Body of pancreas (tissue), 4 donors: ENCODE measurements at places on chromosomes 13 and 19.

DNA sequence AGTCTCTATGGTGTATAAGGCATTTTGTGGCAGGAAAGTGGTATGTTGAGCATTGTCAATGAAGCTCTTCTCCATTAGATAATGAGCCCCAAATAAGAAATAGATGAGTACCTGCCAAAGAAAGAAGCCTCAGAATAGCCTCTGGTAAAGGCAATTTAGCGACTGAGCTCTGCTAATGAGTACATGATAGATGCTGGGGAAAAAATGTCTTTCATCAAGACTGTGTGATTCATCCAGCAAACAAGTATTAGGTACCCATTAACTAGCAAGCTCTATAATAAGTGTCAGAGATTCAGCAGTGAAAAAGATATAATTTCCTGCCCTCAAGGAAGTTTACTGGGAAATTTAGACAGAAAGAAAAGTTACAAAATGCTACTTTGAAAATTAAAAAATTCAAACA is 294.6 kb downstream of the ITGBL1 start:
- no peak for DNase-seq

GRCh38 chr19:24040621-24041020 is 46.4 kb upstream of the ZNF254 start:
- no peak for DNase-seq

- DNase-seq, result peak; percentile 19
Measured at GRCh38 chr13:39676315-39676876, 20.9 kb downstream of the COG6 start.

GRCh38 chr13:94947392-94947791 is 235.0 kb upstream of the SOX21 start:
- DNase-seq, result no peak

- DNase-seq, result no peak
Measured at GRCh38 chr19:15014579-15014978, 34.7 kb upstream of the CASP14 start.

- no peak for DNase-seq
Measured at GRCh38 chr13:81017513-81018152, 676.7 kb upstream of the SPRY2 start.

DNA sequence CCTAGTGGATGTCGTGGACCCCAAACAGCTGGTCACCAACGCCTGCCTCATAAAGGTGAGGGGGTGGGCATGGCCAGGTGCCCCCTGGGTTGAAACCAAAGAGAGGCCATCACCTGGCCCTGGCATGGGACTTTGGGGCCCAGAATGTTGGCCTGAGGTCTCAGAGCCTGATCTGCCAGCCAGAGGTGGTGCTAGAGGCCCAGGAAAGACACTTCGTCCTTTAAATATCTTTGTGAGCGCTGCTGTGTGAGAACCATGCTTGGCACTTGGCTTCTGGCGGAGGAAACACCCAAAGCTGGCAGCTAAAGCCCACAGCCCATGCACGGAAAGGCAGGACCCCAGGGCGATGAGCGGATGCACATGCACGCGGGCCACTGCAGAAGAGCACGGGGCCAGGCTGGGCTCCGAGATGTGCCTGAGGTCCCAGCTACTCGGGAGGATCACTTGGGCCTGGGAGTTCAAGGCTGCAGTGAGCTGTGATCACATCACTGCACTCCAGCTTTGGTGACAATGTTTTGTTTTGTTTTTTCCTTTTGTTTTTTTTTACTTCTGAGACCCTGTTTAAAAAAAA is 4.3 kb upstream of the ADM5 start:
- DNase-seq, result no peak

GRCh38 chr13:40564342-40565001 is 102.0 kb downstream of the FOXO1 start:
- no peak for DNase-seq

DNA sequence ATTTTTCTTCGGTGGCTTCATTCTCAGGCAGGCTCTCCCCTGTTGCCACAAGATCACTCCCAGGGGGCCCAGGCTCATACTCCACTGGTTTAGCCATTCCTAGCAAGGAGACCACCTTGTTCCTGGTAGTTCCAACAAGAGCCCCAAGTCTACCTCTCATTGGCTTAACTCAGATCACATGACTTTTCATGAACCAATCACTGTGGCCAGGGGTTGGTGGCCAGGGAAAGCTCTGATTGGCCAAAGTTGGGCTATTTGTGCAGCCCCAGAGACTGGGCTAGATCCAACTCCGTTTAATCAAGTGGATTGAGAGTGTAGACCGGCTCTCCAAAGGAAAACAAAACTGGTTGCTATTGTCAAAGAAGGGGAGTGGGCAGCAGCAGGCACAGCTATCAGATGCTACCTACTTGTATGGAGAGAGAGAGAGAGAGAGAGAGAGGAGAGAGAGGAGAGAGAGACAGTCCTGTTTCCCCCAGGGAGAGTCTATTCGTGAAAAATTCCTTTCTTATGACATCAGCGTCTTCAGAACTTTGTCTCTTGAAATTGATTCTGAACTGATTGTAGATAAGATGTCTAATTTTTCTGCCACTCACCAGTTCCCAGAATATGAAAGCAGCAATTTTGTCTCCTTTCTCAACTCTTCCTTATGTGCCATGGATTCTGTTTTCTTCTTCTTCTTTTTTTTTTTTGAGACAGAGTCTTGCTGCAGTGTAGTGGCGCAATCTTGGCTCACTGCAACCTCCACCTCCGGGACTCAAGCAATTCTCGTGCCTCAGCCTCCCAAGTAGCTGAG is 5.9 kb downstream of the CEACAM19 start:
- no peak for DNase-seq

- no peak for DNase-seq
Measured at GRCh38 chr13:25241007-25241406, 46.3 kb downstream of the MTMR6 start.

DNA sequence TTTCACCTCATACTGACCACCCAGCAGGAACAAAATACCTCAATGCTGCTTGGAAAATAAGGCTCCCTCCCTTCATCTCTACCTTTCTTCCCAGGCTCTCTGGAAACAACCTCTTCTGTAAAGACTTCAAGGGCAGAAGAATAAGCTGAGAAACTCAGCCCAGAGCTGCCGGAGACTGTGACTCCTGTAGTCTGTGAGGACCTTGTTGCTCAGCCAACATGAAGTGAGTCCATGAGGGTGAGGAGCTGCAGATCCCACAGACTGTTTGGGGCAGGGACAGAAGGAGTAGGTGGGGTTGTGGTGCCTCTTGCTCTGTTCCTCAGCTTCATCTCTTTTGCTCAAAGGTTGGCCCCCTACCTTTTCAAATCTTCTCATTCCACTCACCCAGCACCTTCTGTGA is 7.8 kb downstream of the LILRA5 start:
- DNase-seq, result no peak

GRCh38 chr19:46823049-46823448 is 27.6 kb downstream of the AP2S1 start:
- DNase-seq, result no peak

GRCh38 chr13:51235186-51235585 is 13.0 kb downstream of the FAM124A start:
- DNase-seq, result no peak

- DNase-seq, result no peak
Measured at GRCh38 chr19:51181377-51181912, 39.3 kb downstream of the SIGLEC7 start.

DNA sequence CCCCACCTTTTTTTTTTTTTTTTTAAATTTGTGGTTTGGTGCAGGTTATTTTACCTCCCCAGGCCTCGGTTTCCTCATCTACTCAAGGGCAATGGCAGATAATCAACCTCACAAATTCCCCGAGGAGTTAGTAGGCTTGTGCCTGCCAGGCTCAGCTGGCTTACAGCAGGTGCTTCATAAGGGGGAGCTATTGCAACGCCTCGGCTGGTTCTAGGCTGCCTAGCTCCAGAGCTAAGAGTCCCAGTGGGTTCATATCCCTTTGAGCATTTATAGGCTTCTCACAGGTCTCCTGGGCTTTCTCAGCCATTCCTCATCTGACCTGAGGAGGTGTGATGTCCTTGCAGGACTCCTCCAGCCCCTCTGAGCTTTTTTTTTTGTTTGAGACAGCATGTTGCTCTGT is 10.6 kb downstream of the BCKDHA start:
- DNase-seq, result no peak

DNA sequence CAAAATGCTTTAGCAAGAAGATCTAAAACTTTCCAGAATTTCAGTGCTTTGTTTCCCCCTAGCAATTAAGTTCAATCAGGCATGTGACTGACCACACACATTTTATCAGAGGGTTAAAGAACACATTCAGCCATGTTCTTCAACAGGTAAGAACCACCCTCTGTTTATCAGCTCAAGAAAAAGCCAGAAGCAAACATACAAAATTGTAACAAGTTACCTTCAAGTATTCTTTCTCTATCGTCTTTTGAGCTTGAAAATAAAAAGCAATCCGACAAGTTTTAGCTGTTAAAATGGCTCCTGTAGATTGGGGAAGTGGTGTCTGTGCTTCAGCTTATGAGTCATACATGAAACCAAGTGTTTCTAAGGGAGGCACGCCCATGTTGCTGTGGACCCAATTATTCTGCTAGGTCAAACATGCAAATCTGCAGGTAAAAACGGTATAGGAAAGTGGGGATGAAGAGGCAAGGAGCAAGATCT is at the start of gene ELF1:
ELF1 (minus strand) TSS at position 306 of the 477 bp plus-strand sequence. CDS start 37,262 bp downstream, outside the sequence.
- peak; percentile 74 for DNase-seq

- DNase-seq, result no peak
Measured at GRCh38 chr13:101880581-101880980, 428.1 kb downstream of the ITGBL1 start.

DNA sequence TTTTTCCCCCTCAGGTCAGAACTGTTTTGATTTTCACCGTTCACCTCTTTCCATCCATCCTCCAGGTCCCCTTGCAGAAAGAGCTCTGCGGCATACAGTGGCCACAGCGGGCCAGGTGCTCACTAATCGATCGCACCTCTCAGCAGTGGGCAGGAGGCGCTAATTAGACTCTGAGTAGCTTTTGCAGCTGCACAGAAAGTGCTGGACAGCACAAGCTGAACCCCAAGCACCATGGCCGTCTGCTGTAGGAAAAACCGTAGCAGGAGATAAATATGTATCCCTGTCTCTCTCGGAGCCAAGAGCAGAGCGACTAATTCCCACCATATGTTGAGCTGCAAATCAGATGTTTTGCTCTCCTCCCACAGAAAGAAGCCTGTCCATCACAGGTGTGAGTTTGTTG is 54.4 kb downstream of the PEX11G start:
- DNase-seq, result no peak

- DNase-seq, result no peak
Measured at GRCh38 chr19:275958-276646, 15.1 kb downstream of the PLPP2 start.

DNA sequence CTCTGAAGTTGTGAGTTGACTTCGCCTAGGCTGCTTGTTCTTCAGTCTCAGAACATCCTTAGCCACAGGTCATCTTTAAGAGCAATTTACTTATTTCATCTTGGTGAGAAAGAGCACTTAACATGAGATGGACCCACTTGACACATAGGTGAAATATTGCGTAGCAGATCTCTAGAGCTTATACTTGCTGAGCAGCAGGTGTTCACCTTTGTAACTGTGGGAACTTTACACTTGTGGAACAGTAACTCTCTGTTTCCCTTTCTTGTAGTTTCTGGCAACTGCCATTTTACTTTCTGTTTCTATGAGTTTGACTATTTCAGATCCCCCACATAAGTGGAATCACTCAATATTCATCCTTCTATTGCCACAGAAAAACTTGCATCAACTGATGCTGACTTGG is 95.7 kb downstream of the SLC10A2 start:
- no peak for DNase-seq

DNA sequence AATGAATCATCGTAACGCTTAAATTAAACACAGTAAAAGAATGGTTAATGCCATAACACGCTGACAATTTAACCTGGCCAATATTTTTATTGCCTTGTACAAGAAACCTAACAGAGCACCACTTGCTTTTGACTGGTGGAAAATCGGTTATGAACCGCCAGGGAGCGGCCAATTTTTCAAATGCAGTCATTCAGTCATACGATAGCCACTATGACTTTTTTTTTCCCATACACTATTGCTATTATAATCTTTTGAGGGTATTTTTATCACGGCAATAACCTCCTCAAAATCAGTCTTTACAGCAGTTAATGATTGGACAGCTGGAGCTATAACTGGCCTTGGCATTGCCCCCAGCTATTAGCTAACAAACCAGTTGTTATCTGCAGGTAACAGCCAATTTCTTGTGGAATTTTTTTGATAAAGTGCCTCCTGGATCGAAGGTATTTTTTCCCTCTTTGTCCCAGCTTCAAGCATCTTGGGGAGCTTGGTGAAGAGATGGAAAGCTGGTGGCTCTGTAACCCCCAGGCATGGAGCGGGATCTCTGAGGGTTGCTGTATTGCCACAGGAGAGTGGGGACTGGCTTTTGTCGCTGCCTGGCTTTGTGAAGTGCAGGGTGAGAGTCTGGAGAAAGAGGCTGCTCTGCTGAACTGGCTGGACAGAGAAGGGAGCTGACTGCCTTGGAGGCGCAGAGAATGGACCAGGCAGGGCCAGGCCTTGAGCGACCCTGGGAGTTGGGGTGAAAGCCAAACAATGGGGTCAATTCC is 198.4 kb upstream of the ZNF536 start:
- DNase-seq, result peak; percentile 57

- no peak for DNase-seq
Measured at GRCh38 chr19:49635530-49636232, 4.3 kb downstream of the RRAS start.

GRCh38 chr13:96684469-96684868 is 309.8 kb downstream of the OXGR1 start:
- no peak for DNase-seq
